ENCODE measurements at places on chromosomes 11 and 22.

DNA sequence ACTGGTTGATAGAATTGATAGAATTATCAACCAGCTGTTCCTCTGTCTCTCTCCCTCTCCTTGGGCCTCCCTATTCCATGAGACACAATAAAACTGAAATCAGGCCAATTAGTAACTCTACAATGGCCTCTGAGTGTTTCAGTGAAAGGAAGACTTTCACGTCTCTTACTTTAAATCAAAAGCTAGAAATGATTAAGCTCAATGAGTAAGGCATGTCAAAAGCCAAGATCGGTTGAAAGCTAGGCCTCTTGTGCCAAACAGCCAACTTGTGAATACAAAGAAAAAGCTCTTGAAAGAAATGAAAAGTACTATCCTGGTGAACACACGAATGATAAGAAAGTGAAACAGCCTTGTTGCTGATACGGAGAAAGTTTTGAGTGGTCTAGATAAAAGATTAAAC lies 16.6 kb downstream of the PIH1D2 start:
- no peak for DNase-seq

- DNase-seq: no peak
Measured at GRCh38 chr22:35842519-35842913, 124.8 kb downstream of the APOL5 start.

GRCh38 chr11:1351278-1351937 lies 38.3 kb upstream of the BRSK2 start:
- no peak for DNase-seq

GRCh38 chr11:84865257-84865656 lies 761.9 kb downstream of the DLG2 start:
- DNase-seq: peak; percentile 46

DNA sequence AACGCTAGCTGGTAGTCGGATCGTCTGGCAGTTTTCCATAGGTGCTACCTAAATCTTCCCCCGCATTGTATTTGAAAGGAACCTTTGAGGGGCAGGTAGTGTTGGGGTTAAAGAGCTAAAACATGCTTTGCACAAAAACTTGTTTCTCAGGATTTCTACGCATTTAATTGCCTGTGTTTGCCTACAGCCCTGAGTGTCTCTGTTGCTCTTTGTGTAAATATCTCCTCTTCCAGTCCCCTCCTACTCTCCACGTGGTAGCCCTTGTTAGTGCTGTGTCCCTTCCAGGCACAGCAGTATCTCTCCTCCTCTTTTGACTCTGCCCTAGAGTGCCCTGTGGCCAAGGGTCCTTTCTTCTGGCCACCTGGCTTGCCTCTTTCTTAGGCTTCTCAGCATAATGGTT lies 81.7 kb downstream of the BARX2 start:
- DNase-seq: no peak

GRCh38 chr11:12831471-12832202 lies 157.4 kb downstream of the TEAD1 start:
- no peak for DNase-seq

- no peak for DNase-seq
Measured at GRCh38 chr11:37967635-37968034, 1369.6 kb upstream of the RAG2 start.

DNA sequence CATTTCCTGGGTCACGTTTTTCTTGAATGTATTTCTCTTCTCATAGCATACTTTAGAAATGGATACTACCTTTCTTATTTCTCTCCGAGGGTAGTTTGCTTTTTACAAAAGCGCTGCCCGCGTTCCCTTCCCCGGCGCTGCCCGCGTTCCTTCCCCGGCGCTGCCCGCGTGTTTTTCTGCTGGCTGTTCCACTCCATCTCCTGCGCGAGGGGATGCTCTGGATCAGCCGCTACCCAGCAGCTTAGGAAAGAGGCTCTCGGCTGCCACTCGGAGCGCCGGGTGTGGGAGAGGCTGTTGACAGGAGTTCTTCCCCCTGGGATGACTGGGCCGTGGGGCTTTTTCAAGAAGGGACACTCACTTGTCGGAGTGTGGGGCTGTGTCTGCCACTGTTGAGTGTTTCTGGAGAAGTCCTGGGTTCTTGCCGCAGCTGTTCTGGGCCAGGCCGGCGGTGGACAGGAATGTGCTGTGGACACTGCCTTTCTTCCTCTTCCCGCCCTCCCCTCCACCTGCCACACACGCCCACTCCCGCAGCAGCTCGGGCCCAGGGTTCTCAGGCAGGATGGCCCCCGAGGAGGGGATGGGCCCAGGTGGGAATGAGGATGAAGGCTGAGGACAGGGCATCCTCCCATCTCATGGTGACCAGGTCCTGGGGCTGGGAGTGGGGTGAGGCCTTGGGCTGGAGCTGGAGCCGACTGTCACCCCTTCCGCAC lies 30.6 kb downstream of the GLB1L2 start:
- DNase-seq: no peak

DNA sequence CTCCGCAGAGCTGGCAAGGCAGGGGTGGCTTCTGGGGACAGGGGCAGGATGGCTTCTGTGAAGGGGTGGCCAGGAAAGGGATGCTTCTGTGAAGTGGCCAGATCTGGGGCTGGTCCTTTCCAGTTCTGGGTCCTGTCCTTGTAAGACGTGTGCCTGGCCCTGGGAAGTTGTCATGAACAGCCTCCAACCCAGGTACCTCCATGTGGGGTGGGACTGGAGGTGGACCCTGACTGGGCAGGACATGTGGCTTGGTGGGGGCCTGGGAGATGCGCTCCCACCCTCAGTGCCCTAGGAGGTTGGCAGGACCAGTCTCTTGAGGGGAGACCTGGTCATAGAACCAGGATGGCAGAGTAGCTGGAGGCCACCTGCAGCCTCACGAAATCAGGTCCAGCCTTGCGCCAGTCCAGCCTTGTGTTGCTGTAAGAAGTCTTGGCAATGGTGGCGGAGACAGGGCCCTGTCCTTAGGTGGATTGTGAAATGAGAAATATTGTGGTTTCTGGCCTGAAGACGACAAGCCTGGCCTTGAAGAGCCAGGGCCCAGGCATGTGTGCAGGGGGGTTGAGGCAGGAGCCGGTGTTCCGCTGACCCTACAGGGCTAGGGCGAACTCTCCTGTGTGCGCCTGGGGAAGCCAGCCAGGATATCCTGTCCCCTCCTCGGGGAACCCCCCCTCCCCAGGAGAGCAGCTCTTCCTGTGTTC lies 2.6 kb downstream of the KCNQ1 start:
- no peak for DNase-seq

GRCh38 chr22:21032037-21032867 lies at the start of gene SLC7A4:
SLC7A4 (minus strand) TSS chr22:21032561; CDS start chr22:21031812, 749 bp downstream.
- DNase-seq: no peak

DNA sequence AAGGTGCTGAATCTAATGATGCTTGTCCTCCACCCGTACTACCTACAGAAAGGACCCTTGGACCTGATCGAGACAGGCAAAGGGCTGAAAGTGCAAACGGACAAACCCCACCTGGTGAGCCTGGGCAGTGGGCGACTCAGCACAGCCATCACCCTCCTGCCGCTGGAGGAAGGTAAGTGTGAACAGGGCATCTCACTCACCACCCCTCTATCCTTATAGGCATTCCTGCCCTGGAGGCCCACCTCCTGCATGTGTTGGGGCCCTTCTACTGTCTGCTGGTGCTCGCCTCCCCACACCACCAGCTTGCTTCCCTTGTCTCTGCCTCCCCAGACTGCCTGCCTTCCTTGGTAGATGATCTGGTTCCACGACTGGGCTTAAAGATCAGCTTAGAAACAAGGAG lies 7.1 kb downstream of the PHLDB1 start:
- no peak for DNase-seq

- peak; percentile 76 for DNase-seq
Measured at GRCh38 chr22:30250661-30251267, 4.2 kb upstream of the LIF start.

DNA sequence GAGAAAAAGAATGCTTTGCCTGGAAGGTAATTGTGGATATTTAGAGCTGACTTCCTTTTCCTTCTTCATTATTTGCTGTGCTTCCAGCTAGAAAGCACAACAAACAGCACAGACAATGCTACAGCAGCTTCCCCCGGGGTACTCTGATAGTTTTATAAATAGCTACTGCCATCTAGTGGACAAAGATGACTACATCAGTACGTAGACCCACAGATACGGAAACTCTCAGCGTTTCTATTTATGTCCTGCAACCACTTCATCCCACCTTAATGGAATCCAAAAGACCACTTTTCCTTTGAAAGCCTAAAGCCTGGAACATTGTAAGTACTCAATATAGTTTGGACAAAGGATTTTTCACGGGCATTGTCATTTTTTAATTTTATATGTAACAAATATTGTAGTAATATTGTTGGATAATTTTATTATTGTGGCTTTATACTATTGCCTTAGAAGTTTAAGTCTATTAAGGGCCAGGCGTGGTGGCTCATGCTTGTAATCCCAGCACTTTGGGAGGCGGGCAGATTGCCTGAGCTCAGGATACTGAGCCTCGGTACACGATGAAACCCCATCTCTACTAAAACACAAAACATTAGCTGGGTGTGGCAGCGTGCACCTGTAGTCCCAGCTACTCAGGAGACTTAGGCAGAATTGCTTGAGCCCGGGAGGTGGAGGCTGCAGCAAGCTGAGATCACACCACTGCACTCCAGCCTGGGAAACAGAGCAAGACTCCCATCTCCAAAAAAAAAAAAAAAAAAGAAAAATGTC lies 7.5 kb downstream of the HSPA8 start:
- peak; percentile 65 for DNase-seq

GRCh38 chr11:122491509-122491908 lies 164.0 kb upstream of the UBASH3B start:
- peak; percentile 19 for DNase-seq

DNA sequence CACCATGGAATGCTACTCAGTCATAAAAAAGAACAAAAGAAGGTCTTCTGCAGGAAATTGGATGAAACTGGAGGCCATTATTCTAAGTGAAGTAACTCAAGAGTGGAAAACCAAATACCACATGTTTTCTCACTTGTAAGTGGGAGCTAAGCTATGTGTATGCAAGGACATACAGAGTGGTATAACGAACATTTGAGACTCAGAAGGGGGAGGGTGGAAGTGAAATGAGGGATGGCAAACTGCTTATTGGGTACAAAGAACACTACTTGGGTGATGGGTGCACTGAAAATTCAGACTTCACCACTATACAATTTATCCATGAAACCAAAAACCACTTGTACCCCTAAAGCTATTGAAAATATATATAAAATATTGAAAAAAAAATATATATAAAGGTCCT lies 13.4 kb upstream of the CAT start:
- no peak for DNase-seq

DNA sequence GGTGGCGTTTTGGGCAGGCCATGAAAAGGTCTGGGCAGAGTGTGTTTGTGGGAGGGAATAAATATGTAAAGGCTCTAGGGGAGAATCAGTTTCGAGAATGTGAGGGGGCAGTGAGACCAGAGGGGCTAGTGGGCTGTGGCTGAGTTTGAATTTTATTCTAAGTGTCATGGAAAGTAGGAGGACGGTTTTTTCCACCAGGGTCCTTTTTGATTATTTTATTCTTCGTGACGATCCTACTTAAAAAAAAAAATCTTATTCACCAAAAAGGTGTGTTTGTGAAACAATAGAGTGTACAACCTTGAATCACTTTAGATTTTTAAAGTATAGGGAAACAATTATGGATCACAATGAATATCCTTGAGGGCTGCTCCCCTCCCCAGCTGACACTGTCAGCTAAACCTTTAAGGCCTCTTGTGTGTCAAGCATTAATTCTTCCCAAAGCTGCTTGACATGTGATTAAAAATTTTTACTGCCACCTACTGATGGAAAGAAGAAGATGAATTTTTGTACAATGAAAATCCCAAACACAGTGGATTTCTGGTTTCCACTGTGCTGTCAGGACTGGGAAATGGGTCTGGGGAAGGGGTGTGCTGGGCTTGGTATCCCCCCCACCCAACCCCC lies 107.5 kb upstream of the OR4B1 start:
- peak; percentile 69 for DNase-seq

- peak; percentile 70 for DNase-seq
Measured at GRCh38 chr11:100855466-100856067, 168.5 kb downstream of the ARHGAP42 start.

GRCh38 chr11:96260532-96260931 lies 82.5 kb downstream of the MAML2 start:
- no peak for DNase-seq

DNA sequence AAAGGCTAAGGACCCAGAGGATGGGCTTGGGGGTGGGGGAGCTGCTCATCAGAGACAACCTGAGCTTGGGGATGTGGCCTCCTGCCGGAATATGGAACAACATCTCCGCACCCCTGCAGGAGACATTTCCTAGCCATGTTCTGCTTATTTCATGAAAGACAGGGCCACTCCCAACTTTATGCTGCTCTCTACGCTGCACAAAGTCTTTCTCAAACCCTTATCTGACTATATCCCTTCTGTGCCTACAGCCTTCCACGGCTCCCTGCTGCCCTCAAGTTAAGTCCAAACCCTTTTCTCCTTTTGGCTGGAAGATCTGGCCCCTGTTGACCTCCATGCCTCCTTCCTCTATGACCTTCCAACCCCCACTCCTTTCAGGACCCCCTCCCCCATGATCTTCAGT lies 562.0 kb downstream of the MN1 start:
- DNase-seq: no peak

- DNase-seq: no peak
Measured at GRCh38 chr11:14124350-14124749, 161.8 kb downstream of the SPON1 start.

GRCh38 chr11:35980686-35981390 lies 37.0 kb downstream of the LDLRAD3 start:
- no peak for DNase-seq

DNA sequence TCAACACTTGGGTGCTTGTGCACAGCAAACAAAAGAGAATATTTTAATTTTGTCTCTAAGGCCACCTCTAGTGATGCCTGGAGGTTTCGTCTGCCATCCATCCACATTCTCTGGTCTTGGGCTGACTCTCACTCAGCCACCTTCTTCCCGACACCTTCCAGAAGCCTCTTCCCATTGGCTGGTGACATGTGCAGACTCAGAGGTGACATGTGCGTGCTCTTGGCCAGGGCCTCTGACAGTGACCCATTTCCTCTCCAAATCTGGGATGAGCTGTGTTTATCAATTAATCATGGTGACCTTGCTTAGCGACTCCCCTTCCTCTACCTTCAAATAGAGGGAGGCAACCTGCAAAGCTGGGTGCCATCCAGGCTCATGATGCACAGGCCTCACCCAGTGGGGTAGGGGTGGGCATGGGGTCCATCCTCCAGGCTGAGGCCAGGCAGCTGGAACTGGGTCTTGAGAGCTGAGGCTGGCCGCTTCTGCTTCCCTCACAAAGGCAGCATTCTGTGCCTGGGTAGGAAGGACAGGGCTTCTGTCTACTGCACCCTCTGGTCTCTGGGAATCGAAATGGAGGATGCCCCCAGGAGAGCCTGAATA lies 91.8 kb downstream of the DHCR7 start:
- no peak for DNase-seq

All from fibroblast of skin of back (primary cell).